Central memory CD4-positive, alpha-beta T cell (primary cell): ENCODE measurements at places on chromosomes 11 and 22.

- no peak for DNase-seq
Measured at GRCh38 chr11:14230407-14230806, 128.6 kb downstream of the RRAS2 start.

- DNase-seq = no peak
Measured at GRCh38 chr11:75230621-75231020, 10.0 kb upstream of the TPBGL start.

DNA sequence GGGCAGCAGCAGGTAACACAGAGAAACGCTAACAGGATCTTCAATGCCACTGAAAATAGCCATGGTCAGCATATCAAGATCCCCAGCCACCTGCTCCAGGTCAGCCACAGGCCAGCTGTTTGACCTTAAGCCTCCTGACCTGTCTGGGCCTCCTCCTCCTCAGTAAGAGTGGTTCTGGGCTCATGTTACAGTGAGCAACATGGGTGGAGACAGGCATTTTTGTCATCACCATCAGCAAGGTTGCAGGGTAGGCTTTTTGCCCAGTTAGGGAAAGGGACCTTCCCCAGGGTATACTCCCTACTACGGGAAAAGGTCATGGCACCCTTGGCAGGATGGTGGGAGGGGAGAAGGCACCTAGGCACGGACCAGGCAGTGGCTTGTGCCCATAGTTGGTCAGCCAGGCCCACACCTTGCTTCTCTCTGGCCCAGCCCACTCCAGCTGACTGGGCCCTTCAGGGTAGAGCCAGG is 131.8 kb upstream of the PARVA start:
- no peak for DNase-seq

DNA sequence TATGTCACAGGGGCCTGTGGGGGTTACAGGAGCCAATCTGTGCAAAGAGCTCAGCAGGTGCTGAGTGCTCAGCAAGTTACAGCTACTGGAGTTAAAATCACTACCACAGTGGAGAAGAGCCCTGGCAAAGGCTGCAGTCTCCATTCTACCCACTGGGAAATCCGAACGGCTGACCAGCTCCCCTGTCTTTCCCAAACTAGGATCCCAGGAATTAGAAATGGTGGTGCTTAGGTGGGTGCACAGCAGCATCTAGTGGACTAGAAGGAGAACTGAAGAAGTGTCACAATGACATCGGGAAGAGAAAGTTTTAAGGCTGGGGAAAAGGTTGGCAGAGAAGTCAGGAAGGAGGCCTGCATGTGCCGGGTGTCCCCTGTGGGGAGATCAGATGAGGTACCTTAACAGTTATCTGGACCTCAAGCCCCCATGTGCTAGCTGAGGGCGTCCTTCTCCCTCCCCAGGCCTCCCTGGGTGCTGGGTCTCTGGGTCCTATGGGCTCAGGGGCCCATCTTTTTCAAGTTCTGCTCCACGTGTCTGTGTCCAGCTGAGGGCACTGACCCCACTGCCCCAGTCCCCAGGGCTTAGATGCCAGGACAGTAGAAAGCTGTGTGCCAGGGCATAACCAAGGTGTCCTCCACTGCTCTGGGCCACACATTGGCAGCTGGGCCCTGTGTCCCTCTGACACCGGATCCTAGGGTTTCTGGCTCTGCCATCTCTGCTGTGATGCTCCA is 1.9 kb downstream of the PIWIL3 start:
- no peak for DNase-seq

DNA sequence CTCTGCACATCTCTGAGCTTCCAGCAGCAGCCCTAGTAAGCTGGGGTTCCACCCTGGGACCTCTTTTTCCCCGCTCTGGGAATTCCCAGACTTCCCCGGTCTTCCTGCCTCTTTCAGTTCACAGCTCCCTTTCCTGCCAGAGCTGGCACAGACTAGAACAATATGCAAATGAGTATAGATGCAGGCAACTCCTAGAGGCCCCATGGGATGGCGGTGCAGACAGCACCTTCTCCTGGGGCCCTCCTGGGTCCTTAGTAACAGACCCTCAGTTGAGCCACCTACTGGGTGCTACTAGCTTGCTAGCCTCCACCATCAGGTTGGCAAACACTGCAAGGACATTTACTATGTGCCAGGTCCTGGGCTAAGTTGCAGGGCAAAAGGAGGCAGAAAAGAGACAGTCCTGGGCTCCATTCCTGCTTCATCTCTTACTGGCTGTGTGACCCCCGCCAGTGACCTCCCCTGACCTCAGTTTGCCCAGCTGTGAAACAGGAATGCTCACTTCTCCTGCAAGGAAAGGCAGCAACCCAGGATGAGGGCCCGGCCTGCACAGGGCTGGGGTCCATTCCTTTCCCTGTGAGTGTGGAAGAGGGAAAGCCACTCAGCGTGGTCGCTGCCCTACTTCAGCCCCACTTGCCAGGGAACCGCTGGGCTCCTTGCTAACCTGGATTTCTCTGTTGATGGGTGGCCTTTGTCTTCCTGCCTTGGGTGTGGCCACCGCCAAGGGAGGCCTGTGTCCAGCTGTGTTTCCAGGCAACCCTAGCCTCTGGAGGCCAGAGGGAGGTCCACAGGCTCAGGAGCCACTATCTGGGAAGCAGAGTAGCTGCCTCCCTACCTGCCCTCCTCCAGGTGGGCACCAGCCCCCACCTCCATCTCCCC is 7.3 kb downstream of the RELT start:
- DNase-seq = no peak

DNA sequence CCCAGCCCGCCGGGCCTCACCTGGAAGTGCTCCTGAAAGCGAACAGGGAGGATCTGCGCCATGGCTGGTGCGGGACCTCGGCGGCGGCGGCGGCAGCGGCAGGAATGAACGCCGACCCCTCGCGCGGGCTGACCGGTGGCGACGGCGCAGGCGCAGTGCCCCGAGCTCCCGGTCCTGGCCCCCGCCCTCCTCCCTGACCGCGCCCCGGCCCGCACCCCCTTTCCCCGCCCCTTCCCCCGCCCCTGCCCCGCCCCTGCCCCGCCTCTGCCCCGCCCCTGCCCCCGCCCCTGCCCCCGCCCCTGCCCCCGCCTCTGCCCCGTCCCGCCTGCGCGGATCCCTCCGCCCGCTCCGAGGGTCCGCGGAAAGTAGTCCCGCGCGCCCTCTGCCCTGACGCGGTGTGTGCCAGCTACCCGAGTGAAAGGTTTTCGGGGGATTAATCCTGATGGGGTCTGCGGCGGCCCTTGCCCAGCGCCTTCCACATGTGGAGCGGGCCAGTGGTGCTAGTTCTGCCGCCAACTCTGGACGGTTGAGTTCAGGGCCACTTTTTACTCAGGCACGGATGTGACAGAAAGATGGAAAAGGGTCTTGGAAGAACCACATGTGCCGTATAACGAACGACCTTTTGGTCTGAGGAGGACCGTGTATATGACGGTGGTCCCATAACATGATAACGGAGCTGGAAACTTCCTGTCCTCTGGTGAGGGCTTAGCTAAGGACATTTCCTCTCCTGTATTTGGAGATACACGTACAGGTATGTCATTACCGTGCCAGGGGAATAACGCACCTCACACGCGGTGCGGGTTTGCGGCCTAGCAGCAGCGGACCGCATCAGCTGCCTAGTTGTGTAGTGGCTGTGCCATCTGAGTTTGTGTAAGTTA is at the start of gene CLTCL1:
TSS of gene CLTCL1 (minus strand) at position 140 of the 878 bp plus-strand sequence. CDS start at position 62, 78 bp downstream.
- peak; percentile 46 for DNase-seq

- no peak for DNase-seq
Measured at GRCh38 chr11:117089685-117090084, 8.5 kb downstream of the SIK3 start.

GRCh38 chr22:38202437-38203089 is 769 bp downstream of the MAFF start:
- peak; percentile 52 for DNase-seq

GRCh38 chr11:16280256-16280682 is 76.1 kb downstream of the SOX6 start:
- DNase-seq = no peak

- DNase-seq = no peak
Measured at GRCh38 chr11:93490996-93491618, 52.1 kb downstream of the SMCO4 start.

DNA sequence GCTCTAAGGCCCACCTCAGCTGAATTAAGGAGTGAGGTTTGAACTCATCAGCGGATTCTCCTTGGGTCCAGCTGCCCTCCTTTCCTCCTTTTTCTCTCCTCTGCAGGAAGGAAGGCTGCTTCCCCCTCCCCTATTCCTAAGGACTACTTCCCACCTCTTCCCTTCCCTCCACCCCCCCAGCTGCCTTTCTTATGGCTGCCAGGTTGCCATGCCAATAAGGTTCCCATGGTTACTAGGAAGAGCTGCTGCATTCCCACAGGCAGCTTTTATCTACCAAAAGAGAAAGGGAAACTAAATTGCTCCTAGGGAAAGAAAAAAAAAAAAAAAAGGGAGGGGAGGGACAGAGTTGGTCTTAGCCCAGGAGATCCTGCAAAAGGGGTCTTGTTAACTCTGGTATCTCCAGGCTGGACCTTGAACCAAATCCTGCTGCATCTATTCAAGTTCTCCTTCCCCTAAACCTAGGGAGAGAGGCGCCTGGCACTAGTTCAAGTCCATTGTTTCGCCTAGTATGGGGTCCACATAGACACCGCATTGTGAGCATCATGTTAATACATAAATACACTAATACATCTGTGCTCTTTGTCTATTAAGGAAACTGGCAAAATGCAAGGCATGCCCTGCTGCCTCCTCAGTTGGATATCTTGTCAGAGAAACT is 21.2 kb upstream of the FEZ1 start:
- no peak for DNase-seq

DNA sequence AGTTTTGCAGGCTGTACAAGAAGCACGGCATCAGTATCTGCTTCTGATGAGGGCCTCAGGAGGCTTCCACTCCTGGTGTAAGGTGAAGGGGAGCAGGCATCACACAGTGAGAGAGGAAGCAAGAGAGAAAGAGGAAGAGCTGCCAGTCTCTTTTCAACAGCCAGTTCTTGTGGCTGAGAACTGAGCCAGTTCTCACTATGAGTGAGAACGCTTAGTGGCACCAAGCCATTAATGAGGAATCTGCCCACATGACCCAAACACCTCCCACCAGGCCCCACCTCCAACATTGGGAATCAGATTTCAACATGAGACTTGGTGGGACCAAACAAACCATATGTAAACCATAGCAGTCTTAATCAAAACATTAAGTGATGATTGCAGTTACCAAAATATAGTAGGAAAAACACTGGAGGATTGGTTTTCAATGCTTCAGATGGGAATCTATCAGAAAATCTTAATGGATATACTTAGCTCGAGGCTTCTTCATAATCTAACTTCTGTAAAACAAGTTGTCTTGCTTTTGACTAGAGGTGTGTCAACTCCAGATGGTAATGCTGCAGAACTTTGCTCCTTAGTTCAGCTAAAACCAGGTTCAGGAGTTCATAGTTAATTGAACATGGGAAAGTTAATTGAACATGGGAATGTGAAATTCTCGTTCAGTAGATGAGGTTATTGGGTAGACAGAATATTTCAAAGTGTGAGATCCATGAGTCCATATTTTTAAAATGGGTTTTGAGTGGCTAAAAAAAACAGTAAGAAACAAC is 12.2 kb downstream of the FAR1 start:
- no peak for DNase-seq

- DNase-seq = no peak
Measured at GRCh38 chr22:23376256-23376655, 195.9 kb downstream of the BCR start.

GRCh38 chr11:110862407-110862806 is 150.2 kb upstream of the ARHGAP20 start:
- DNase-seq = no peak

DNA sequence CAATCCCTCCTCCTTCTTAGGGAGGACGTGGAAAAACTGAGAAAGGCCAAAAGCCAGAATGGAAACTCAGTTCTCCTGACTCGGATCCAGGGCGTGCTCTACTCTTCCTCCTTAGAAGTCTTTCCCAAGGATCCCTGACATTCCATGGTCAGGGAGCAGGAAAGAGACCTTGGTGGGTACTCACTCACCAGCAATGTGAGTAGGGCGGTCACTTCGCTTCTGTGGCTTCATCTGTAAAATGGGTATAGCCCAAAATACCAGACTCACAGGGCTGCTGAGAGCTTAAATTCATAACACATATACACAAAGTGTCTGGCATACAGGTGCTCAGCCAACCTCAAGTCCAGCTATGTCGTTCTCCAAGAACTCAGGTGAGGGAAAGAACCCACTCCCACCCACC is 629 bp upstream of the KCTD17 start:
- DNase-seq = no peak

- DNase-seq = no peak
Measured at GRCh38 chr11:42422090-42422489, 889.7 kb upstream of the API5 start.

- DNase-seq = no peak
Measured at GRCh38 chr11:64243236-64243854, 2.5 kb downstream of the FKBP2 start.

DNA sequence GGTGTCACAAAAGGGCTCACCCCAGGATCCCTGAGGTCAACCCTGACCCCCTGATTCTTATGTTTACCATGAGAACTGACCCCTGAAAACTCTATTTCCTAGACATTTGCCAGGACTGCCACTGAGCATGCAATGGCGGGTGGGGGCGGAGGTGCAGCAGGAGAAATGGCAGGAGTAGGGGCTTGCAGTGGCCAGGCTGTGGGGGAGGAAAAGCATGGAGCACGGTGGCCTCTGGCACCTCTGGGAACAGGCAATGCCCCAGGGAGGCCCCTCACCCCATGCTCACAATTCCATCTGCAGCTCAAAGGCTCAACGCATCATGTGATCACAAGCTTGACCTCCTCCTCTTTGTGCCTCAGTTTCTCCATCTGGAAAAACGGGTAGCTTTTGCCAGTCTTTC is 46.5 kb upstream of the FGF3 start:
- DNase-seq = no peak

- DNase-seq = peak; percentile 19
Measured at GRCh38 chr11:17013548-17014320, 480 bp downstream of the PLEKHA7 start.

GRCh38 chr11:10916665-10917064 is 58.8 kb upstream of the ZBED5 start:
- DNase-seq = no peak

GRCh38 chr11:19918302-19919049 is 205.8 kb downstream of the NAV2 start:
- DNase-seq = no peak

- DNase-seq = no peak
Measured at GRCh38 chr22:36772451-36772850, 3.5 kb downstream of the IFT27 start.

- peak; percentile 8 for DNase-seq
Measured at GRCh38 chr11:121372671-121373429, 79.3 kb upstream of the SORL1 start.

- no peak for DNase-seq
Measured at GRCh38 chr22:42608823-42609361, 5.8 kb downstream of the POLDIP3 start.

- no peak for DNase-seq
Measured at GRCh38 chr11:79678780-79679452, 238.1 kb upstream of the TENM4 start.

DNA sequence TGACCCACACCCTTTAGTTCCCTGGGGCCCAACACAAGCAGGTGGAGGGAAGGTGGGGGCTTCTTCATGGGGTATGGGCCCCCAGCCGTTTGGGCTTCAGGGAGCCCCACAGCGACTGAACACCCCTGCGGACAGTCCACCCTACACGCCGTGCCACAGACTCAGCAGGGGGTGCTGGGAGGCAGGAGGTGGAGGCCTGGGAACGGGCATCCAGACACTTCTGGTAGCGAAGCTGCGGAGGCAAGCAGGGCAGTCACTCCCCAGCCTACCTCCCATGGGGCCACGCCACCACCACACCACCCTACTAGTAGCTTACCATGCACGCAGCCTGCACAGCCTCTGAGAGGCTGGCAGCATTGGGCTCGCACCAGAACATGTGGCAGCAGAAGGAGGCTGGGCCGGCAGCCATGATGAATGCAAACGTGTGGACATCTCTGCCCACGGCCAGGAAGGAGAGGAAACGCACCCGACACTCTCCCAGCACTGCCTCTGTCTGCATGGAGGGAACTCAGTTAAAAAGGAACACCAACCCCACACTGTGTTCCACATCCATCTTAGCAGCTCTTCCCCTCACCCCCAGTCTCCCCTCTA is 5.3 kb downstream of the SMPD1 start:
- DNase-seq = no peak
